BE2C (cell line): ENCODE measurements at places on chromosomes 2 and 18.
A peak's percentile ranks its signal among the peaks of the same experiment; 100 is the strongest.

DNA sequence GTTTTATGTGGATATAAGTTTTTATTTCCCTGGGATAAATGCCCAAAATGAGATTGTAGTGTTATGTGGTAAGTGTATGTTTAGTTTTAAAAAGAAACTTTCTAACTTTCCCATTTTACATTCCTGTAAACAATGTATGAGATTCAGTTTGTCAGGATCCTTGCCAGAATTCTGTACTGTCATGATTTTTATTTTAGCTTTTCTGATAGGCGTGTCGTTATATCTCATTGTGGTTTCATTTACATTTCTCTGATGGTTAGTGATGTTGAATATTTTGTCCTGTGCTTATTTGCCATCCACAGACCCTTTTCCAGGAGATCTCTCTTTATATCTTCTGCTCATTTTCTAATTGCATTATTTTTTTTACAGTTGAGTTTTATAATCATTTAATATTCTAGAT is 245.6 kb upstream of the CDH2 start:
- no peak for DNase-seq

- DNase-seq, result no peak
Observed at GRCh38 chr2:62010632-62011256, 105.3 kb downstream of the COMMD1 start.

DNA sequence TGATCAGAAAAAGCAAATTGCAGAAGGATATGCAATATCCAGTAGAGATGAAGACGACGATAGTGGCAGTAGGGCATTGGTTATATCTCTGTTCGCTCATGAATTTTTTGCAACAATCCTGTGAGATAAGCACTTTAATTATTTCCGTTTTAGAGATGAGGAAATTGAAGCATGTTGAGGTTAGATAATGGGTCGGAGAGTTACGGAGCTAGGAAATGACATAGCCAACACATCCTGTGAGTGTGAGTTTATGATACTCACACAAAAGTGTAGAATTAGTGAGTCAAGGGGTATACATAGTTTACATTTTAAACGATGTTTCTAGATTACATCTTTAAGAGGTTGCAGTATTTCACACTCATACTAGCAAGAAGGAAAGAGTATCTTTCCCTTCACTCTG is 123.1 kb upstream of the ARL4C start:
- DNase-seq, result no peak

DNA sequence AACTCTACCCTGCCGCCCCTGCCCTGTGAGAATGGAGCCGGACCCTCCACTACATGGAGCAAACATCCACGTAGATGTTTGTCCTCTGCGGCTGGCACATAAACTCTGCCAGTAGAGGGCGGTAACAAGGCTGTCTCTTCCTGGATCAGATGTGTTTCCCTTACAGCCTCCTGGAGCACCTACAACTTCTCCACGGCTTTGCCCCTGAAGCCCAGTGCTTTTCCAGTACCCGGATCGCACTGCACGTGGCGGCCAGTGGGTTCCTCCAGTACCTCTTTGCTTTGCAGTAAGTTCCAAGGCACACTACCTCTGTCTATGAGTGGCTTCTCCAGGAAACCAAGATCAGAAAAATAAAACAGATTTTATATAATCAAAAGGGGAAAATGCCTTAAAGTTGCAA is 651.3 kb downstream of the DCDC2C start:
- peak; percentile 51 for DNase-seq

- DNase-seq, result no peak
Observed at GRCh38 chr18:43054815-43055519, 60.5 kb downstream of the RIT2 start.

DNA sequence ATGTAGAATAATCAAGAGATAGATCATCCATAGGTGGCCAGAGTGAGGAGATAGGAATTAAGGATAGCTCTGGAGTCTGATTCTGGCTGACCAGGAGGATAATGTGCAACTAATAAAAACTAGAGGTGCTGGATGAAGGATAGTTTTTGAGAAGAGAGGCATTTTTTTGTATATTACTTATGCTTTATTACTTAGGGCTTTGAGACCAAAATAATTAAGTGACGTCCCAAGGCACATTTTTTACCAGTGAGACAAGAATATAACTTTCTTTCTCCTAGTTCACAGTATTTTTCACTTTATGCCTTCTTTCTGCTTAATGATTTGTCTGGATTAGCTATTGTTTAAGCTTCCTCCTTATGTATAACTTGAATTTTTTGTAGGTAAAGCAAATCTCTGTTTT is 756.6 kb downstream of the TSN start:
- DNase-seq, result no peak

DNA sequence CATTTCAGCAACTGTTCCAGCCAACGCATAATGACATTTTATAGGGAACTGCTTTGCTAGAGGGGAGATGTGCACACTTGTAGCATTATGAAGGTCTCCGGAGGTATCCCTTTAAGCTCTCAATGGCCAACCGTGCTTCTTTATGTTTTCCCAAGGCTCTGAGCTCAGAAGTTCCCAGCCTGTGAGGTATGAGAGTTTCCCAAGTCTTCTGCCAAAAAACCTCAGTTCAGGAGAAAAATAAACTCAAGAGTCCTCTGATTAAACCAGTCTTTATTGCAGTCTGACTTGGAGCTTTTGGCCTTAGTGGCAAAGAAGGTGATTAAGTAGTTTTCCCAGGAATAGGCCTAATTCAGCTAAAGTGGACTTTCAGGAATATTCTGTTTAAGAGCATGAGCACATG is 35.4 kb upstream of the ZNF532 start:
- no peak for DNase-seq

- DNase-seq, result no peak
Observed at GRCh38 chr2:42557306-42557705, 11.1 kb upstream of the MTA3 start.
